ENCODE measurements at places on chromosomes 3 and 15. TPM values are rescaled to one million over a fixed set of nuclear protein-coding genes. Genes with fewer than 3 reads are reported as not detected.

- no peaks in the 10 kb centered on the region for H3K4me1 ChIP-seq
- peaks cover 3% of the 10 kb centered on the region for H3K27me3 ChIP-seq
- H3K4me3 ChIP-seq = no peak overlapping the region
- no peaks in the 10 kb centered on the region for H3K36me3 ChIP-seq
- peak; percentile 5 for DNase-seq
These were observed 31.1 kb upstream of the SLC24A5 start for GRCh38 chr15:48089702-48090101.

DNA sequence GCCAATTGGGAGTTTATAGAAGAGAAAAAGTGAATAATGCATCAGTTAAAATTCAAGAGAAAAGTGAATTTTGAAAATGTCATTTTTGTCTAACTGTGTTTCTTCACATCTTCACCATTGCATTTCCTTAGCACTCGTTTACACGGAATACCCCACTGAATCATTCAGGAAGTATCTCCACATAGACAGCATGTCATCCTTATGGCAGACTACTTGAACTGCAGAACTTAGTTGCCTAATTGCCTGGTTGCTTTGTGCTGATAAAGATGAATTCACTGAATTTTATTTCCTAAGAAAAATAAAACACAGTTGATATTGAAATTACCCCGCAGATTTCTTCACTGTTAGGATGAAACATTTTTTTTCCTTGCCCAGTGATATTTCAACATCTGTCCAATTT, 627.1 kb downstream of the ROBO1 start:
- H3K4me3 ChIP-seq = no peak overlapping the region
- DNase-seq = no peak
- no peak overlapping the region for H3K27ac ChIP-seq

- H3K27ac ChIP-seq = no peak overlapping the region
- no peaks in the 10 kb centered on the region for H3K4me1 ChIP-seq
- H3K27me3 ChIP-seq = no peaks in the 10 kb centered on the region
- H3K4me3 ChIP-seq = no peak overlapping the region
- DNase-seq = no peak
These were observed 54.1 kb downstream of the PLXNA1 start for GRCh38 chr3:127037021-127037400.

DNA sequence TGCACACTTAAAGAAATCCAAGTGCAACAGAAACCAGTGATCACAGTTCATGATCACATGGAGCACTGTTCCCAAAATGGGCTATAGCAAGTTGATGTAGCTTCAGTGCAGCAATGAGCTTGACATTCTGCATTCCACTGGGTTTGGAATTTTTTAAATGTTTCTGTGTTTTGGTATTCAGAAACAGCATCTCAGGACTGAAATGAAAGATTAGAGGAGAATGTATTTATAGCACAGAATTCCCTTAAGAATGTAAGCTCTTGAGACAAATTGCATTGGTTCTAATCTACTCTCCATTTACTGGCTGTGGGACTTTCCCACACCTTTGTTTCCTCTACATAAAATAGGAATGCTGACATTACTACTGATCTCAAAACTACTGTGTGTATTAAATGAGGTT, 162.7 kb downstream of the FGF12 start:
- no peaks in the 10 kb centered on the region for H3K4me1 ChIP-seq
- no peak overlapping the region for H3K4me3 ChIP-seq

GRCh38 chr3:185831990-185832389, 7.1 kb upstream of the IGF2BP2 start:
- H3K4me1 ChIP-seq = no peaks in the 10 kb centered on the region
- no peaks in the 10 kb centered on the region for H3K36me3 ChIP-seq
- no peak overlapping the region for H3K4me3 ChIP-seq

DNA sequence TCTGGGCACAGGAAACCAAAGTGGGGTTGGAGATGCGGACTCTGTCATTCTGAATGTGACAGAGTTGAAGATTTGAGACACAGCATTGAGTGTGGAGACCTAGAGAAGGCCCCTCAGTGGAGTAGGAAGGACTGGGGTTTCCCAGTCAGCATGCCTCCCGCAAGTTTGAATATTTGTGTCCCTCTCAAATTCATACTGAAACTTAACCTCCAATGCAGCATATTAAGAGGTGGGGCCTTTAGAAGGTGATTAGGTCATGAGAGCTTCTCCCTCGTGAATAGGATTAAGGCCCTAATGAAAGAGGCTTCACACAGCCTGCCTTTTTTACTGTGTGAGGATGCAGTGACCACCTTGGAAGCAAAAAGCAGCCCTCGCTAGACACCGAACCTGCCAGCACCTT, 8.0 kb downstream of the HDDC3 start:
- H3K4me1 ChIP-seq = peaks cover 23% of the 10 kb centered on the region
- H3K27ac ChIP-seq = no peak overlapping the region
- no peak overlapping the region for H3K4me3 ChIP-seq
- DNase-seq = peak; percentile 36
- H3K36me3 ChIP-seq = peaks cover 18% of the 10 kb centered on the region

DNA sequence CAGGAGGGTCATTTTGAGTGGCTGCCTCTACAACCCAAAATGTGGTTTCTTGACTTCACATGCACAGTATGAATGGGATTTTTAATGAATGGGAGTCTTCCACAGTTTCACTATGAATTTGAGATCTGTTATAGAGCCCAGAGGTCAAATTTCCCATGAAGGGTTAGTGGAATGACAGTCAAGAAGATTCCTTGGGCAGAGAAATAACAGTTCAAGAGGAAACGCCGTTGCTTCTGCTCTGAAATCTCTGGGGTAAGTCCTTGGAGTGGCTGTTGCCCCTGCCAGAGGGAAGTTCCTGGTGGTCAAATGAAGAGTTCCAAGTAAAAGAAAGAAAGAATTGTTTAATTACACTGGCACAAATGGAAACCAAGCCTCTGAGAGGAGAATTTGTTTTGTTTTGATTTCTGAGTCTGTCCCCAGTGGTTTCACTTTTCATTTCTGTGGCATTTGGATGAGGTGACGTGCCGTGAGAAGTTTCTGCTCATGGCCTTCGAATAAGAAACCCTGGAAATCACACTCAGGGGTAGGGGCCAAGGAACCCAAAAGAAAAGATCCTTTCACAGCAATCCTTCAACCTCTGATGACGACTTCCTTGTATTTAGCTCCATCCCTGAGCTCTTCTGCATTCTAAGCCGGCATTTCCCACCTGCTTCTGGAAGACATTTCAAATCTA, 77.5 kb upstream of the IL12A start:
- peak overlapping the region; percentile 28 for H3K4me3 ChIP-seq
- DNase-seq = peak; percentile 28
- H3K27ac ChIP-seq = no peak overlapping the region
- H3K36me3 ChIP-seq = no peaks in the 10 kb centered on the region

DNA sequence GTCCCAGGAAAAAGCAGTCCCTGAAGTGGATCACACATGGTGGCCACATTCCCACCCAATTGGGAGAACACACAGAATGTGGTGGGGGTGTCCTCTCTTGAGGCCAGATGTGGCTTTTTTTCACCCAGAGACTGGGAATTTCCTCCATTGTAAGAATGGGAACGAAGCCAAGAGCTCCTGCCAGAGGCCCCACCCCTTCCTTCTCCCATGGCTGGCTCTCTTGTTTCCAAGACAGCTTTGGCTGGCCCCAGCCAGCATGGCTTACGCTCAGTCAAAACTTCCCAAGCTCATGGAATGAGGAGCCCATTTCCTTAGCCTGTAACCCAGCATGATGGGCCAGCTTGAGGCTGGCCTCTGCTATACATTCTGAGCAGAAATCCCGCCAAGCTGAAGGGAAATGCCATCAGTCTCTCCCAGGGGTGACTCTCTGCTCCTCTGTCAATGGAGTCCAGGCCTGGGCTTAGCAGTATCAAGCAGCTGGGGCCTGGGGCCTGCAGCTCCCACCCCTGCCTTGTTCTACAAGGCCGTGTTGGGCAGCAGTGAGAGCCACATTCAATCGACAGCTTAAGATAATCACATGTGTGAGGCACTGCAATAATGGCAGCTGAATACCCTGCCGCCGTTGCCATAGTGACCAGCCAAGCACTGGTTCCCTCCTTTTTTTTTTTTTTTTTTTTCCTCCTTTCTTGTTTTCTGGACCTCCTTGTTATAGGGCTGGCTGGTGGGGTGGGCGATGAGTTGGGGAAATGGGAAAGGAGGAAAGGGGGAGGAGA, 142.4 kb downstream of the EPHB1 start:
- H3K27ac ChIP-seq = no peak overlapping the region
- DNase-seq = no peak
- H3K27me3 ChIP-seq = peaks cover 2% of the 10 kb centered on the region
- no peak overlapping the region for H3K4me3 ChIP-seq
- no peaks in the 10 kb centered on the region for H3K4me1 ChIP-seq
- no peaks in the 10 kb centered on the region for H3K36me3 ChIP-seq

DNA sequence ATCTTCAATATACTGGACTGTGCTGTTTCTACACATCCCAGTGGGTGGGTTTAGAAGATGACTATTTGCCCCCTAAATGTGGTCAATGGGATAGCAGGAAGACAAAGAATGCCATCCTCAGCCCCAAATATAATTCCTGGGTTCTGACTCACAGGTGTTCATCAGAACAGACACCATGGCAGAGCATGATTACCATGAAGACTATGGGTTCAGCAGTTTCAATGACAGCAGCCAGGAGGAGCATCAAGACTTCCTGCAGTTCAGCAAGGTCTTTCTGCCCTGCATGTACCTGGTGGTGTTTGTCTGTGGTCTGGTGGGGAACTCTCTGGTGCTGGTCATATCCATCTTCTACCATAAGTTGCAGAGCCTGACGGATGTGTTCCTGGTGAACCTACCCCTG, 3.0 kb downstream of the CXCR6 start:
- peaks cover 43% of the 10 kb centered on the region for H3K36me3 ChIP-seq
- peaks cover 29% of the 10 kb centered on the region for H3K4me1 ChIP-seq
- H3K27ac ChIP-seq = no peak overlapping the region
- H3K4me3 ChIP-seq = no peak overlapping the region
- H3K27me3 ChIP-seq = no peaks in the 10 kb centered on the region

GRCh38 chr3:55724821-55725220, 237.7 kb upstream of the WNT5A start:
- H3K36me3 ChIP-seq = no peaks in the 10 kb centered on the region
- H3K4me3 ChIP-seq = no peak overlapping the region
- no peaks in the 10 kb centered on the region for H3K4me1 ChIP-seq
- H3K27me3 ChIP-seq = peaks cover 9% of the 10 kb centered on the region
- H3K27ac ChIP-seq = no peak overlapping the region
- no peak for DNase-seq

DNA sequence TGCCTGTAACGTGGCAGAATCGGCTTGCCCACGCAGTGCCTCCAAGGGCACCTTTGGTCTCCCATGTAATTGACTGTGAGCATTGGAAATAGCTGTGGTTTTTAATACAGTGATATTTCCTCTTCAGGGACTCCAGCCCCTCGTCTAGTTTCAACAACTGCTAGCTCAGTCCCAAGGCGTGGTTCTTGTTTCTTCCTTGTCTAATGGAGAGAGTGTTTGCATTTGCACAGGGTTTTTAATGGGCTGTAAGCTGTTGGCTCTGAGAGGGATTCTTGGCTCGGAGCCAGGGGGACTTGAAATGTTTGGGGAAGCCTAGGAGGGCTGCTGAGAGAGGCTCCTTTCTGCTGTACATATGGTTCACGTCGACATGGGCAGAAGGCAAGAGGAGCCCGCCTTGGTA, 86.2 kb downstream of the THSD4 start:
- H3K27ac ChIP-seq = no peak overlapping the region
- no peaks in the 10 kb centered on the region for H3K27me3 ChIP-seq
- H3K4me1 ChIP-seq = no peaks in the 10 kb centered on the region
- no peak for DNase-seq
- H3K36me3 ChIP-seq = no peaks in the 10 kb centered on the region

DNA sequence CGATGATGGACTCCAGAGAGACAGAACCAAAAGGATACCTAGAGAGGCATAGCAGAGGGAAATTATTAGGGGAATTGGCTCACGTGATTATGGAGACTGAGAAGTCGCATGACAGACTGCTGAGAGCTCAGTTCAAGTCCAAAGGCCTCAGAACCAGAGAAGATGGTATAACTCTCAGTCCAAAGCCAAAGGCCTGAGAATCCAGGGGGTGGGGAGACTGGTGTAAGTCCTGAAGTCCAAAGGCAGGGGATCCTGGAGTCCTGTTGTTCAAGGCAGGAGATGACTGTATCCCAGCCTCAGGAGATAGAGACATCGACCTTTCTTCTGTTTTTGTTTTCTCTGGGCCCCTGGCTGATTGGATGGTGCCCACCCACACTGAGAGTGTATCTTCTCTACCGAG, 1.2 kb upstream of the KLHL6 start:
- H3K27ac ChIP-seq = peak overlapping the region; percentile 100
- DNase-seq = no peak
- H3K4me1 ChIP-seq = peaks cover 29% of the 10 kb centered on the region
- peaks cover 27% of the 10 kb centered on the region for H3K36me3 ChIP-seq
- H3K4me3 ChIP-seq = no peak overlapping the region
- H3K27me3 ChIP-seq = no peaks in the 10 kb centered on the region

DNA sequence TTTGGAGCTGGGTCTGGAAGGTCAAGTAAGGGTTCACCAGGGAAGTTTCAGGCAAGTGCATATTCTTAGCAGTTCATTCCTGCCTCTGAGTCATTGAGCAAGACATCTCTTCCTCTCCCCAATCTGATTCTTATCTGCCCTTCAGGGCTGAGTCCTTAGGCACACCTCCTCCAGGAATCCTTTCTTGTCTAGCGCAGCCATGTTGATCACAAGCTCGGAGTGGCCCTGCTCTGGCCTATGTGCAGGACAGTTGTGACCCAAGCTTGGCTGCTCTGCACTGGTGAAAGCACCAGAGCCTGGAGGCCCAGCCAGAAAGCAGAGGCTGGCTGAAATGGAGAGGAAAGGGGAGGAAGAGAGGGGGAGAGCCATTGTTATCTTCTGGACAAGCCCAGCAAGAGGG, 30.9 kb upstream of the MRPS22 start:
- peaks cover 19% of the 10 kb centered on the region for H3K27me3 ChIP-seq
- no peak for DNase-seq
- no peaks in the 10 kb centered on the region for H3K36me3 ChIP-seq
- H3K4me3 ChIP-seq = no peak overlapping the region

- no peaks in the 10 kb centered on the region for H3K27me3 ChIP-seq
- H3K4me3 ChIP-seq = no peak overlapping the region
- no peak for DNase-seq
- no peaks in the 10 kb centered on the region for H3K4me1 ChIP-seq
- no peaks in the 10 kb centered on the region for H3K36me3 ChIP-seq
- no peak overlapping the region for H3K27ac ChIP-seq
These were observed 38.3 kb upstream of the RGMA start for GRCh38 chr15:93127286-93127685.

- no peaks in the 10 kb centered on the region for H3K27me3 ChIP-seq
- H3K36me3 ChIP-seq = no peaks in the 10 kb centered on the region
- H3K27ac ChIP-seq = no peak overlapping the region
- H3K4me3 ChIP-seq = no peak overlapping the region
- no peaks in the 10 kb centered on the region for H3K4me1 ChIP-seq
These were observed 9.4 kb downstream of the CILP start for GRCh38 chr15:65201918-65202317.

The THBS1 gene
- total RNA-seq = 0.20 TPM

The RHOV gene
- total RNA-seq = 0.22 TPM

The PRSS50 gene
- not detected for total RNA-seq

The ANKUB1 gene
- not detected for total RNA-seq

The CCR8 gene
- total RNA-seq = not detected

The RETNLB gene
- not detected for total RNA-seq

The GOLGA6L26 gene
- total RNA-seq = not detected

The GRAMD2A gene
- total RNA-seq = not detected

The GADL1 gene
- not detected for total RNA-seq

The UPK1B gene
- total RNA-seq = 0.21 TPM

The CTXND1 gene
- not detected for total RNA-seq

The PATL2 gene
- 6.1 TPM for total RNA-seq

The RCCD1 gene
- 52.0 TPM for total RNA-seq

The CLRN1 gene
- not detected for total RNA-seq

The CACNA2D2 gene
- total RNA-seq = 0.89 TPM

Data from activated naive CD4-positive, alpha-beta T cell treated with anti-CD3 and anti-CD28 coated beads for 36 hours (primary cell).